GM18507 (cell line): ENCODE measurements at places on chromosomes 12 and 14.

GRCh38 chr12:124273630-124274029, 21.3 kb upstream of the RFLNA start:
- DNase-seq, result peak; percentile 45

- DNase-seq, result no peak
These were observed 12.2 kb upstream of the CATSPERB start for GRCh38 chr14:91744068-91744480.

- DNase-seq, result no peak
These were observed 113.9 kb downstream of the PHLDA1 start for GRCh38 chr12:75917715-75918114.

- no peak for DNase-seq
These were observed 8.2 kb downstream of the SINHCAF start for GRCh38 chr12:31317471-31318395.

- DNase-seq, result no peak
These were observed 498.5 kb downstream of the NELL2 start for GRCh38 chr12:44377443-44378187.

DNA sequence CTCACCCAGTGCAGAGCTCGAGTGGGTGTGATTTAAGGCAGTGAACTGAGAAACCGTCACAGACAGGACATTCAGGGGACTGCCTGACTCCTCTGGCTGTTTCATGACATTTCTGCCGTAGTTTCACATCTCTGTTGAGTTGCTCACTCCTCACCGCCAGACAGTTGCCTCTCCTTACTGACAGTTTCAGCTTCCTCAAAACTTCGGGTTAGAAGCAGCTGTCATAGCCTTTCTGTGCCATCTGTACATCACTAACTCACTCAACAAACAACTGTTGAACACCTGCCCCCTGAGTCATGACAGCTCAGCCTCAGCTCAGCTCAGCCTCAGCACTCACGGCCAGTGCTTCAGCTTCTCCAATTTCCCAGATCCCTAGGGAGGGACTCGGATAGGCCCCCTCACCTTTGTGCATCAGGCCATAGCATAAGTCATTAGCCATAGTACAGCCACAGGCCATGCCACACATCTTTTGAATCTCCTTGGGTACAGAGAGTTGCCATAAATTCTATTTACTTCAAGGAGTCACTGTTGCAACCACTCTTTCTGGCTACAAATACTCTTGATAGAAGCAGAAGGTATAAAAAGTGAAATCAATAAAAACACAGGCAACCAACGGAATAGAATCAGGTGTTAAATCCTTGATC, 6.2 kb upstream of the SLC15A4 start:
- DNase-seq, result no peak

DNA sequence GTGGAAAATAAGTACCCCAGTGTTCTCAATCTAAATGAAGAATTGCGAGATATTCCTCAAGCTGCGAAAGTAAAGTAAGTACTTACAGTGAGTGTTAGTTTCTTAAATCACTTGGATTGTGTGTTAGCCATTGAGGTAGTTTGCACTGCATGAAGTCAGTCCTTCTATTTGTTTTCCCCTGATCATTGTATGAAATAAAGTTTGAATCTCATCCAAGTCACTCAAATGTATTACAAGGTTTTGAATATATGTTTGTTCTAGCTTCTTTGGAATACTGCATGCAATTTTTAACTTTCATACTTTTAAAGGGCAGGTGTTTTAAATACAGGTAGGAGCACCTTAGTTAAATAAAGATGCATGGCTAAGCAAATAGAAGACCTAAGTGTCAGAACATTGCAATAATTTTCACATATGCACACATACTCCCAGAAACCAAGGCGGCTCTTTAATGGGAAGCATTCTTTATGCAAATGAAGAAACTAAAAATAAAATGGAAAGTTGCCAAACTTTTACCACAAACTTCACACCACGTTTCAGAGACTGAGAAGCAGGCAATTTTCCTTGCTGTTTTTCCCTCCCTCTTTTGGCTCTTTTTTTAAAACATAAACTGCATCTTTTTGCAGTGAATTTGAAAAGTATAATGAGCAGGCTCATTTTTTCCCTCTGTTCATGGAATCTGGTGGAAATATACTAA, 105.6 kb downstream of the GPR135 start:
- no peak for DNase-seq

GRCh38 chr12:103642240-103642864, 55.3 kb downstream of the STAB2 start:
- no peak for DNase-seq

GRCh38 chr12:95972832-95973456, 23.2 kb downstream of the HAL start:
- no peak for DNase-seq

- DNase-seq, result no peak
These were observed 48.4 kb downstream of the BICD1 start for GRCh38 chr12:32155041-32155440.

DNA sequence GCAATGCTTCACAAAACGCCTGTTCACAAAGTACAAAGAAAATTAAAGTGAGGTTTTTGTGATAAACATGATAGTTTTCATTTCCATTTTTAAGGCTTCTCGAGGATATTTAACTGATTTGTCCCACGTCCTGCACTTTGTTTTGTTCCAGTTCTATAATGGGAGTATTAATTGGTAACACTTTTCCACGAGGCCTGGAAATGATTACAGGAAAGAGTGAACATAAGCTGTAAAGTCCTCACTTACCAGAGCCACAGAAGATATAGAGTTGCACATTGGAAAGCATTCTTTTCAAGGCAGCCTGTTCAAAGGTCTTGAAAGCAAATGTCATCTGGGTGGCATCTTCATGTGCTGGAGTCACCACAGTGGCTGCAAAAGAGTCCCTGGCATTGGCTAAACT, 1236.6 kb downstream of the BCL11B start:
- DNase-seq, result no peak

DNA sequence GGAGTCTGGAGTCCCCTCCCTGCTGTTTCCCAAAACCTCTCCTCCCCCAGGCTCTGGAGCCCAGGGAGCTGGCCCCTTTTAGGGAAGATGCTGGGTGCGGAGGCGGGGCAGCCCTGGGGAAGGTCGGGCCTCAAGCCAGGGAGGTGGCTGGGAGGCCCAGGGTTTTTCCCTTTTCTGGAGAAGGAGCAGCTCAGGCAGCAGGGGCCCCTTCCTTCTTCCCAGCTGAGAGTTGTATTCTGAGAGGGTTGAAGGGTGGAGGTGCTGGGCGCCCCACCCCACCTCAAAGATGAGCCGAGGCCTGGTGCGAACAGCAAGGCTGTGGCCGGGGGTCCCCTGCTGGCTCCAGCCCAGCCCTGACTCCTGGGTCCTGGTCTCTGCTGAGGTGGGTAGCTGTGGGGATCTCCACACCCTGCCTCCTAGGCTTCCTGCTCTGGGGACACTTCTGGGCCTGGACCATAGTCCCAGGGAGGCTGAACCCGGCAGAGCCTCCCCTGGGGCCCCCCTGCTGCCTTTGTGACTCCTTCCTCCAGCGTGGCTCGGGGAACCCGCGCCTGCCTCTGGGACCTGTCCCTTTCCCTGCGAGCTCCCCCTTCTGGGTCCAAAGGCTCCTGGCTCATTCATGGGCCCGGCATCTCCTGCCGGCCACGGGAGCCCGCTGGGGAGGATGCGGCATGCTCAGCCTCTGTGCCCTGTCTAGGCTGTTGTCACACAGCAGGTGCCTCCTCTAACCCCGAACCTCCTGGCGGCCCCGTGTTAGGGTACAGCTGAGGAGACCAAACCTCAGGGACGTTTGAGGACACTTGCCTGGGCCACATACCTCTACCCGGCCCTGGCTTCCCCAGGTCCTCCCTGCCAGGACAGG, 4.4 kb downstream of the TRMT61A start:
- DNase-seq, result no peak

DNA sequence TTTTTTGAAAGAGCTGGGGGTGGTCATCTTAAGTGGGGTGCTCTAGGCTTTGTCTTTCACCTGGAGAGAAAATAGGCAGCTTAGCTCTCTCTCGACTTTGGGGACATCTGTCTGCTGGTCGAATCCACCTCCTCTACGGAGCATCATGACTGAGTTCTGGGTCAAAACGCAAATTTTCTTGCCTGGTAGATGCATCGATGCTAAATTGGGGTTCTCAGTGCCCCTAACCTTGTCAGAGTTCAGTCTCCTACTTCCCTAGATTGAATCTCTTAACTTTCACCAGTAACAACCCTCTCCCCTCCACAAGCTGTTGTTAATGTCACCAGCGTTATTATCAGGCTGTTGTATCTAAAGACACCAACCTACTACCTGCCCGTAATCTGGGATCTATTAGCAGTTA, 682 bp downstream of the FLRT2 start:
- no peak for DNase-seq

DNA sequence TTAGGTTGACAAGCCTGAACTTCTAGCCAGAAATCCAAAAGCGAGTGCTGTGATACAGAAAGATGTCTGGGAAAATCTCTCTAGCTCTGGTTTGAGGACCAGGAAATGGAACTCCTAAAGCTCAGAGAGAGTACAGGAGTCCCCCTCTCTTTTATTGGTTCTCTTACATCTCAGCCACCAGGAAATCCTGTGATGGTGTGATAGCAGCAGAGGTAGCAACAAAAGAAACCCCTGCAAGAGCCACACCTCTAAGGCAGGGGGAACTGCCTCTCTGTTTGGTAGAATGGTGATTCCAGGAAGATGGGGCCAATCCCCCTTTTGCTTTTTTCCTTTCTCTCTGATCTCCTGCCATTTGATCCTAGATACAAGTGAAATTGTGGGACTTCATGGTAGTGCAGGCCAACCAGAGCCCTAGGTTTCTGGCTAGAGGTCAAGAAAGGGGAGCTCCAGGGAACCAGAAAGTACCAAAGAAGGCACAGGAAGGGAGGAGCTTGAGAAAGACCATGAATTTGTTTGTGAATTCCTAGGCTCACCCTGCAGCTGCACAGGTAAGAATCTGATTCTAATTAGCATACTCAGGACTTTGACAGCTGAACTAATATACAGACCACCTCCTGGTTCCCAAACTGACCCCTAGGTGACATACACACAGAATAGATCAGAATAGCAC, 88.5 kb downstream of the PAPLN start:
- DNase-seq, result no peak

GRCh38 chr12:85016413-85016812, 19.7 kb downstream of the TSPAN19 start:
- DNase-seq, result no peak

GRCh38 chr12:91225316-91225715, 42.7 kb upstream of the DCN start:
- DNase-seq, result no peak

GRCh38 chr12:13745111-13745860, 236.1 kb downstream of the GRIN2B start:
- no peak for DNase-seq

DNA sequence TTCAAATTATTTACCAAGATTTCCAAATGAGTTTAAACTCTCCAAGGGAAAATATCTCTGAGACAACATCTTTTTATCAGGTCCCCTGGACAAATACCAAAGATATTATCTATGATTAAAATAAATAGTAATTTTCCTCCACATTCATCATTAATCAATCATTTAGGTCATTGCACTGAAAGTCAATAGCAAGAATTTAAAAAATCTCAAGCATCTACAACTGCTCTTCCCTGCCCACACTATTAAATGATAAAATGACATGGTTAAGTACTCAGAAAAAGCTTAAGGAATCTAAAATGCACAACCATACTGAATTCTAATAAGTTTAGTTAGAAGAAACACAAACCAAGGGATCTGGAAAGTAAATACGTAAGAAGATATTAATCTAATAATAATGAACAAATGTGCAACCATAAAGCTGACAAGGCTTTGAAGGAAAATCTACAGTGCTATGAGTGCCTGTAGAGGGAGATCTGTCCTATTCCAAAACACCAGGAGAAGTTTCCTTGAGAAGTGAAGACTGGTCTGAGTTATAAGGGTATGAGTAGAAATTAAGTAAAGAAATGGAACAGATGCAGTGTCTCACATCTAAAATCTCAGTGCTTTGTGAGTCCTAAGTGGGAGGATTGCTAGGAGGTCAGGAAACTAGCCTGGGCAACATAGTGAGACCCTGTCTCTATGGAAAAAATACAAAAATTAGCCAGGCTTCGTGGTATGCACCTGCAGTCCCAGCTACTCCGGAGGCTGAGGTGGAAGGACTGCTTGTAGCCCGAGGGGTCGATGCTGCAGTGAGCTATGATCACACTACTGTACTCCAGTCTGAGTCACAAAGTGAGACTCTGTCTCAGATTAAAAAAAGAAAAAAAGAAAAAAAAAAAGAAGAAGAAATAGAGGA, 19.2 kb downstream of the INTS13 start:
- no peak for DNase-seq

GRCh38 chr12:19085090-19085489, 44.4 kb upstream of the PLEKHA5 start:
- DNase-seq, result no peak

DNA sequence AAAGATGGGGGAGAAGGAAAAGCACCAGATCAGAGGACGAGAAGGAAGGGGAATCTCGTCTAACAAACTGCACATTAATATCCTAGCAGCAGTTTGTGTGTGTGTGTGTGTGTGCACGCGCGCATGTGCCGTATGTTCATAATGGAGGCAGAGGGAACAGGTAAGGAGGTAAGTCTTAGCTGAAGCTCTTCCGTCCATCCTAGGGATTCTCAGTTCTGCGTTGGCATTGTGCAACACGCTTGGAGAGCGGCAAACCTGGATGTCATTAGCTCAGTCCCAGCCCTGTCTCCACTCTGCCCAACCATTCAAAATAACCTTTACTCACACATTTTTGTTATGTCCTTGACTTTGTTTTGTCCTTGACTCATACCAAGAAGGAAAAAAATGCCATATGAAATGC, 1.6 kb upstream of the C1R start:
- DNase-seq, result no peak

- DNase-seq, result no peak
These were observed 13.0 kb upstream of the DIABLO start for GRCh38 chr12:122238861-122239260.

- DNase-seq, result no peak
These were observed 47.7 kb upstream of the MAP3K9 start for GRCh38 chr14:70856851-70857495.

DNA sequence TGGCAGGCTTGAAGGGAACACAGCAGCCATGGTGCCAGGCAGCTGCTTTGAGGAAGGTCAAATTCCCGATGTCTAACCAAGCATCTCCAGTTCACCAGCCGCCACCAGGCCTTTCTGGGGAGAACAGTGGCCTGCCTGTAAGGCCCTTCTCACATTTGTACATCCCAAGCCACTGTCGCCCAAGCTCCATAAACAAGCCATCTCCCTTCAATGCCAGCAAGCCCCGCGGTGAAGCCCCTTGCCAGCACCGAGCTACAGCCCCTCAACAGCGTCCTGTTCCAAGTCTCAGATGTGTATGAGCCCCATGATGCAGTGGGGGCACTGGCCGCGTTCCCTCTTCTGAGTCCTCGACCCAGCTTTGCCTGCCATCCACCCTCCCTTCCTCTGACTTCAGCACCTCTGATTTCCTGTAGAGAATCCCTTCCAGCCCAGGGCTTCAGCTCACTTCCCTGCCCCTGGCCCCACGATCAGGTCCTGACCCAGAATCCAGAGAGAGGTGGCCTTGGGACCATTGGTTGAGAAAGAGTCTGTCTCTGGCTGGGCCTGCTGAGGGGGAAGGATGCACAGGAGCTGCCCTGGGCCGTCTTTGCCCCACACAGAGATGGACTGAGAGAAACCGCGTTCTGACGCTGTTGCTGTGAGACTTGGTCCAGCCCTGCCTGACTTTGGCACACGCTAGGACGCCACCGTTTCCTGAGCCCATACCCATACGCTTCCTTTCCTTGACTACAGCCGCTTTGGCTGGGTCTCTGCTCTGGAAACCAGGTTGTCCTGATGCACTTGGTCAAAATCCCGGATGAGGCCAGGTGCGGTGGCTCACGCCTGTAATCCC, 1.9 kb upstream of the MMP17 start:
- no peak for DNase-seq

GRCh38 chr14:85300107-85300506, 229.8 kb upstream of the FLRT2 start:
- no peak for DNase-seq

GRCh38 chr12:102061096-102061559, 663 bp downstream of the WASHC3 start:
- no peak for DNase-seq
